Calu3 (cell line): ENCODE measurements at places on chromosomes 11 and 22.
A peak's percentile ranks its signal among the peaks of the same experiment; 100 is the strongest.

DNA sequence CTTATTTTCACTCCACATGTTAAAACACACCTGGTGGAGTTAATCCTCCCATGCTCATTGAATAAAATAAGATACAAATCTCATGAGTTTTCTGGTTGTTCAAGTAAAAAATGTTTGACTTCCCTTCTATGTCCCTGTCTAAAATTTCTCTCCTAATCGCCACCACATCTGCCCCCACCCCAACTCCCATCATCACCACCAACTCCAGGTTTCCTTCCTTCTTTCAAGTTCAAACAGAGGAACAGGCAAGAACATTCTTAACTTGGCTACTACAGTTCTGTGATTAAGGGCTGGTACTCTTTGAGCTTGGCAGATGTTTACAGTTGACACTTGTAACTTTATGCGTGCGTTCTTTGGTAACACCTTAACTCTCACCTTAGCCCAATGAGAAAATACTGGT, 9.1 kb upstream of the PSMA1 start:
- no peak for DNase-seq

DNA sequence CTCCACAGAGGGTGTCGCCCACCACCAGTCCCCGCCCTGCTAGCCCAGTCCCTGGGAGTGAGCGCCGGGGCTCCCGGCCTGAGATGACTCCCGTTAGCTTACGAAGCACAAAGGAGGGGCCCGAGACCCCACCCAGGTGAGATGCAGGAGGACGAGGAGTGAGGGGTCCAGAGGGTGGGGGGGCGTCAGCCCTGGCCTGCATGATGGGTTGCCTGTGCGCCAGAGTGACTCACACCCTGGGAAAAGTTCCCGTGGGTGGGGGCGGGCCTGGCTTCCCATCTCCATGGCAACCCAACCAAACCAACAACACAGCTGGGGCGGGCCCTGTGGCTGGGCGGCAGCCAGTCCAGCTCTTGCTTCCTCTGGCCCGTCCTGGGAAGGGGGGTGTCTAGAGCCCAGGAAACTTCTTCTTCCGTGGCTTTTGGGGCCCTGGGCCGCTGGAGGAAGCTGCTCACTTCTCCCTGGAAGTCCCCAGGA, 4.5 kb downstream of the GAS2L1 start:
- peak; percentile 97 for DNase-seq

- no peak for DNase-seq
Observed at GRCh38 chr22:31278151-31278621, 14.1 kb downstream of the PIK3IP1 start.

- DNase-seq, result no peak
Observed at GRCh38 chr22:42743501-42743991, 22.9 kb upstream of the A4GALT start.

DNA sequence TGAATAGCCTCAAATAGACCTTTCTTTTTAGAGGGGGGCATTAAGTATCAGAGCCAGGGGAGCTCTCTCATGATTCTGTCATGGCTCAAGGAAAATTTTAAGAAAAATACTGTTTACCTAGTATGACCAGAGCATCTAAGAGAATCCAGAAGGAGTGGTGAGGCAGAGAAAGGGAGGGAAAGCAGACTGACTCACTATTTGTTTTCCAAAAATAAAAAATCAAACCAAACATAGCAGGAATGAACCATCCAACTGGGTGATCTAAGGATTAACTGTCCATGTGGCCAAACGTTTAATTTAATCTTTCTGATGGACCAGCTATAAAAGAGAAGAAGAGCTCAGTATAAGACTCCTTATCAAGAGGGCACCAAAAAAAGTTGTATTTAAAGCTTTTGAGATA, 70.8 kb downstream of the GAB2 start:
- DNase-seq, result no peak

- DNase-seq, result no peak
Observed at GRCh38 chr11:113533425-113533698, 58.2 kb upstream of the DRD2 start.

GRCh38 chr11:122348659-122349409, 232.8 kb upstream of the BLID start:
- no peak for DNase-seq

DNA sequence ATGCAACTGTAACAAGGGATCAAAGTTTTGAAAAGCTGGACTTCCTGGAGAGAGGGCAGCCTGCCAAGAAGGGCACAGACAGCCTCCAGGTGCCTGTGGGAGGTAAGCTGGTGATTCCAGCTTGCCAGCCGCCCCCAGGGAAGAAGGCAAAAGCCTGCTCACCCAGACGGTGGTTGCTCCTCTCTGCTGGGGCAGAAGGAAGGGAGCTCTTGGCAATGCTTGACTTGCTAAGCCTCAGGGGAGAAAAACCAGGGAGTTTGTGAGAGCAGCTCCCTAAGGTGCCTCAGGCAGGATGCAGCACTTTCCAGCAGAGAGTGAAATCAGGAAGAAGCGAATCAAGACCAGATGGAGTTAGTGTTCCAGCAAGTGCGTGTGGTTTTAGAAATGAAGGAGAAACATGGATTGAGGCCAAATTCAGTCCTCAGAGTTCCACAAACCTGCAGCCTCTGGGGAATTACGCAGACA, 553.6 kb downstream of the BUD13 start:
- DNase-seq, result no peak

GRCh38 chr22:40791241-40791640, 27.9 kb downstream of the SLC25A17 start:
- DNase-seq, result no peak

- peak; percentile 82 for DNase-seq
Observed at GRCh38 chr11:120316880-120317688, 8.0 kb upstream of the TLCD5 start.

GRCh38 chr11:16018931-16019330, 337.4 kb downstream of the SOX6 start:
- no peak for DNase-seq

DNA sequence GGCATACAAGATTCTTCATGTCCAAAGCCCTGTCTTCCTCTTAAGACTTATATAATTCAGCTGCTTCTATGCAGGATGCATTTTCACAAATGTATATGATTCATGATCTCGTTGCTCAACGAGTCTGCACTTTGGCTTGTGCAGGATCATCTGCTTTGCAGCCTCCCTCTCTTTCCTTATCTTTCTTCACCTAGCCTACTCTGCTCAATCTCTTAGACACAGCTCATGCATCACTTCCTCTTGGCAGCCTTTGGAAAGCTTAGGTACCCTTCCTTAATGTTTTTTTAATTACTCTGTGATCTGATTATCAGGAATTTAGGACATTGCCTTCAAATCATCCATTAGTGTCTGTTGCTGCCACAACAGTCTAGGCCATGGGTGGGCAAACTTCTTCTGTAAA, 673.8 kb downstream of the NELL1 start:
- no peak for DNase-seq

- no peak for DNase-seq
Observed at GRCh38 chr22:19853879-19854777, 546 bp downstream of the GNB1L start.

- DNase-seq, result peak; percentile 53
Observed at GRCh38 chr11:36594316-36594989, at the start of gene IFTAP. Gene IFTAP (plus strand): TSS chr11:36594502. CDS start chr11:36610104, 15,602 bp downstream.

GRCh38 chr11:118887206-118887605, 3.5 kb downstream of the CXCR5 start:
- no peak for DNase-seq

- peak; percentile 85 for DNase-seq
Observed at GRCh38 chr22:26471522-26471921, 12.1 kb downstream of the HPS4 start.

DNA sequence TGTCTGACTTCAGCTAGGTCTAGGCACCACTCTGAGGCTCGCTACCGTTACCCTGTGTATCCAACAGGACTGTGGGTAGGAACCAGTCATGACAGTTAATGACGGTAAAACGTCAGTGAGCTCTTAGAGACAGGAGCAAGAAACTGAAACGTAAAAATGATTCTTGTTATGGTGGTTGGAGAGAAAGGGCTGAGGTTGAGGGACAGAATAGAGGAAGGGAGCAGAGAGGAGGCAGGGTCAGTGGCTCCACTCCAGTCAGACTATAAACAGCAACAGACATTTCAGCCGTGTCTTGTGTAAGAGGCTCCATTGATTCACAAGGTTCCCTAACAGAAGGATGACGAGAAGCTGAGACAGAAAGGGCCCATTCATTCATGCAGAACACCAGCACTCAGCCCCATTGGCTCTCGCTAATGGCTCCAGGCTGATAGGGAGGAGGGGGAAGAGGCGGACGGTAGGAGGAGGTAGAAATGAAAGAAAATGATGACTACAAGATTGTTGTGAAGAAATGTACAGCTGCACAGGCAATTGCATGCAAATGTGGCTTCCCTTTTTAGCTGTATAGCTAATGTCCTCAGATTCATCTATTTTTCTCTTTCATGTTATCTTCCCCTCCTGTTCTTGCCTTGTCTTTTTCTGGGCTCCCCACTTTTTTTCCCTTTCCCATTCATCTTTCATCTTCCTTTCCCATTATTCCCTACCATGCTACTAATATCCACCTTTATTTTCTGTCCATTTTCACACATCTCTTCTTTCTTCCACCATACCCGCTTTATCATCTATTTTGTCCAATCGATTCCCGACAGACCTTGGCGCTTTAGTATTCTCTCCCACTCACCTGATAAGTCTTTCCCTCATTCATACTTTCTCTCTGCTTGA, 34.3 kb downstream of the ETS1 start:
- no peak for DNase-seq

- no peak for DNase-seq
Observed at GRCh38 chr11:15291885-15292284, 177.2 kb downstream of the INSC start.

GRCh38 chr11:13140028-13140870, 131.1 kb downstream of the RASSF10 start:
- peak; percentile 80 for DNase-seq

DNA sequence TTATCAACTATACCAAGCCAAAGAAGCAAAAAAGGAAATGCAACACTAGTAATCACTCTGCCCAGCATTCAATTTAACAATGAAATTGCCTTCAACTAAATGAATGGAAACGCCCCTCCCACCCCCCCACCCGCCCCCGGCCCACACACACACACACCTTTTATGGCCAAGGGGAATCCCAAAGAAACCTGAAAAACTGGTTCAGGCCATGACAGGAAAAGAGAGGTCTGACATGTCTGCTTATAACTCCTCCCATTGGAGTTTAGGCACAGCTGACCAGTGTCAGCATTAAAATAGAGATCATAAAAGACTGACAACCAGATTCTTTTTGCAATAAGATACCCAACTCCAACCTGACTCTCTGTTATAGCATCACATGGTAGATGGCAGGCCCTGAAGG, 42.6 kb downstream of the ACER3 start:
- DNase-seq, result peak; percentile 42

- DNase-seq, result no peak
Observed at GRCh38 chr11:2325719-2326118, 23.9 kb downstream of the TSPAN32 start.
